ENCODE measurements at places on chromosomes 16 and 17. TPM values are rescaled to one million over a fixed set of nuclear protein-coding genes. Genes with fewer than 3 reads are reported as not detected.

ATAD5 gene
- 4.5 TPM for total RNA-seq

DNA sequence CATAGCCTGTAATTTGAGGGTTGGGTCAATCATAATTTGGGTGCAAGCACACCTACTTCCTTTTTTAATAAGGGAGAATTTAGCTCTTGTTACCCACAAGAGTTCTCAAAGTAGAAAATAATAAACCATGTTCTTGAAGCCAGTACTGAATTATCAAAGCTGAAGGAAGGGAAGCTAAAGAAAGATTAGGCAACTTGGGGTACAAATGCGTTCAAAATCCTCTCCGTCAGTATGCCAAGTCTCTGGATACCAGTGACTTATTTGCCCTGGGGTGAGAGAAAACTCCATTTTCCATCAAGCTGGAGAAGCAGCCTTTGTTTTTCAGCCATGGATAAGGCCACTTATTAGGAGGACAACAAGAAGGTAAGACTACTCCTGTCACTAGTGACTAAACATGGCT lies 23.5 kb upstream of the DHRS13 start:
- DNase-seq = no peak

GRCh38 chr17:13421581-13422130 lies 180.1 kb downstream of the HS3ST3A1 start:
- no peak for DNase-seq

DNA sequence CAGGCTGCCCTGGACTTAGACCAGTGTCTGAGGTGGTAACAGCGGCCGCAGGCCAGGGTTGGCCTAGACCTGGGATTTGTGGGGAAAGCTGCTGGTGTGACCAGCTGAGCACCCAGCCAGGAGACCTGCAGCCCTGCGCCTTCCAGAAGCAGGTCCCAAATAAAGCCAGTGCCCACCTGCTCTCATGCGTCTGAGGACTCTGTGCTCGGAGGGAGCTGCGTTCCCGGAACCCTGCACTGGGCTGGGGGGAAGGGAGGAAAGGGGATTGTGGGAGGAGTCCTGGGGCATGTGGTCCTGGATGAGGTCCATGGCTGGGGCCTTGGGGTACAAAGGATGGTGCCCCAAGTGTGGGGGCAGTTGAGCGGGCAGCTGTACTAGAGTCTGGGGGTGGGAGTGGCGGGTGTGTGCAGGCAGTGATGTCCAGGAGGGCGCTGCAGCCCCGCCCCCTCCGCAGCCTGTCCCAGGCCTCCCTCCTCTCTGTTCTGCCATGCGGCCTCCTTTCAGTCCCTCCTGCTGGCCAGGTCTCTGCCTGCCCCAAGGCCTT lies 1.8 kb upstream of the NECAB2 start:
- no peak for DNase-seq

- no peak for DNase-seq
Measured at GRCh38 chr16:81190667-81191066, 47.8 kb upstream of the BCO1 start.

DNA sequence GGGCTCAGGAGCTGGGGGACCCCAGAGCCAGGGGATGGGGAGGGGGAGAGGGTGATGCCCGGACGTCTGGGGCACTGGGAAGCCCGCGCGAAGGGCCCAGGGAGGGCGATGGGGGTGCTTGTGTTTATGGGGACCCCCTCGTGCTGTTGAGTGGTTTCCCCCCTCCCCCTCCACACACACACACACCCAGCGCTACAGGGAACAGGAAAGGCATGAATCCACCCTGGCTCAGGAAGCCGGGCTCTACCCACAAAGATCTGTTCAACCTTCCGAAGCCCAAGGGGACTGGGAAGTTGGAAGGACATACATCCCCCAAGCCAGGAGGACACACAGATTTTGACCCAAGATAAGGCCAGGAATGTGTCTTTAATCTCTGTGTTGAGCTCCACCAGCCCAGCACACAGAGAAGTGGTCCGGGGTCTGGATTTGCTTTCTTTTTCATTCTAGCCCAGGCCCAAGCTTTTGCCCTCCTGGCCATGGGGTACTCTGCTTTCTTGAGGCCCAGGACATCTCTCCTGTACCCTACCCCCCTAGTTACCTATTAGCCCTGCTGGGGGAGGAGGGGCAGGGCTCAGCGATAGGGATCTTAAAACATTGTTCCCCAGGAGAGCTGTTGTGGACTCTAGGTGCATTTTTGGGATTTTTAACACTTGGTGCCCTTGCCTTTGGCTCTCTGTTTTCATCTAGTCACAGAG lies 1.2 kb downstream of the UBALD2 start:
- no peak for DNase-seq

GRCh38 chr17:49439305-49439672 lies 24.6 kb upstream of the PHB1 start:
- no peak for DNase-seq

DNA sequence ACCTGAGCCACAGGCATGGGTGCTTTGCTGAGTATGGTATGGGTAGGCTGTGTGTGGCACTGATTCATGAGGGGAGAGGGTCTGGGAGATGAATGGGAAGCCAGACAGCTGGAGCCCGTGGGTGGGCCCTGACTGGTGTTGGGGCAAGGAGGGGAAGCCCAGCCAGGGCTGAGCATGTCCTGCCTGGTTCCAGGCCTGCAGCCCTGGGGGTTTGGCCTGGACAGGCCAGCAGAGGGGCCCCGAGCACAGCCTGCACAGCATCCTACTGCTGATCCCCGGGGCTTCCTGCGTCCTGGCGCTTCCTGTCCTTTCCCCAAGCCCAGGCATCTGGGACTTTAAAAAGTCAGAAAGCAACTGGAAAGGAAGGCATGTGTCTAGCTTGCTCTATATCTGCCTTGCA lies 4.6 kb upstream of the MVD start:
- DNase-seq = no peak

DNA sequence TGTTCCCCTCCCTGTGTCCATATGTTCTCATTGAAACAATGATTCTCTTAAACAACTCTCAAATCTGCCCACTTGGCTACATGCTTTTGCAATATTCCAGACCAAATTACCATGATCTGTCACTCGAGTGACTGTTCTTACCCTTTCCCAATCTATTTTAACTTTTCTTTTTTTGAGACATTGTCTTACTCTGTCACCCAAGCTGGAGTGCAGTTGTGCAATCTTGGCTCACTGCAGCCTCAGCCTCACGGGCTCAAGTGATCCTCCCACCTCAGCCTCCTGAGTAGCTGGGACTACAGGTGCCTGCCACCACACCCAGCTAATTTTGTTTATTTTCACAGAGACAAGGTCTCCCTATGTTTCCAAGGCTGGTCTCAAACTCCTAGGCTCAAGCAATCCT lies 58.8 kb upstream of the CLEC18A start:
- DNase-seq = no peak

DNA sequence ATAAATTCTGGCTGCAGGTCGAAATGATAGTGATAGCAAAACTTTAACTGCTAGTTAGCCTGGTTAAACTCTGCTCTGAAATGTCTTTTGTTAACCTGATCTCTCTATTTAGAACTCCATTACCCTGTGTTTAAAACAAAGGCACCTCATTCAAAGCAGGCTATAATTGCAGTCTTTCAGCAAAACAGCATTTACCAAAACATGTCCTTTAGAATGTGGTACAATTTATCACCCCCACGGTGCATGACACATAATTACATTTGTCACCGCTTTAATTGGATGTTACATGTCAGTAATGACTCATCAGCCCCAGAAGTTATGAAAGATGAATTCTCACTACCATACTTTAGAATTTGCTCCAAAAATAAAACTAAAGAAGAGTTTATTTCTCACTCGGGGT lies 295.4 kb downstream of the TOX3 start:
- DNase-seq = no peak
